ENCODE measurements at places on chromosomes 3 and 15.

- no peaks in the 10 kb centered on the region for H3K27me3 ChIP-seq
- H3K4me3 ChIP-seq = no peak overlapping the region
- H3K4me1 ChIP-seq = no peaks in the 10 kb centered on the region
- DNase-seq = no peak
- no peaks in the 10 kb centered on the region for H3K36me3 ChIP-seq
These were observed 339.1 kb downstream of the TIGIT start for GRCh38 chr3:114632757-114633424.

DNA sequence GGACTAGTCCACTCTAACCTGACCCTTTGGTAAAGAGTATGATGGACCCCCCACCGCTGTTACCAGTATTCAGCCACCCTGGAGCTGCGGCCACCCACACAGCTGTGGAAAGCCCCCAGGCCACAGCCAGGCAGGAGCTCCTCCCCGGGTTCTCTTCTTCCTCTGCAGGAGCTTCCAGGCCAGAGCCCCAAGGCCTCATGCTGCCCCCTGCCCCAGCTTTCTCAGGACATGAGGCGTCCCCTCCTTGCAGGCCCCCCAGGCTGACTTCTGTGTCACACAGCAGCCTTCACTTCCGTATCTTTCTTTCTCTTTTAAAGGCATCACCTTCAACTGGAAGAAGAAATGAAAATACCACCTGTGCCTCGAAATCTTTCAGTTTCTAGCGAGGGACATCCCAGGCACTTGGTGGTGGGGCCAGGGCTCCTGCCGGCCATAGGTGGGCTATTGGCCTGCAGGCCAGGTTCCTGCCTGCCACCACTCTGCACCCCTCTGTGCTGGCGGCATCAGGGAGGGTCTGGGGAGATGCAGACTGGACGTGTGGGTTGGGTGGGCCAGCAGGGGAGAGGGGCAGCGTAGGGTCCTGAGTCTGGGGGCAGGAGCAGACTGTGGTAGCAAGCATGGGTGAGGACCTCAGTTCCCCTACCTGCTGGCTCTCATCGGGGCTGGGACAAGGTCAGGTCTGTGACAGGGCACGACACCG, 19.9 kb downstream of the KLF13 start:
- no peak for DNase-seq
- H3K27ac ChIP-seq = no peak overlapping the region
- peaks cover 74% of the 10 kb centered on the region for H3K4me1 ChIP-seq
- no peaks in the 10 kb centered on the region for H3K27me3 ChIP-seq
- no peak overlapping the region for H3K4me3 ChIP-seq
- peaks cover 49% of the 10 kb centered on the region for H3K36me3 ChIP-seq

DNA sequence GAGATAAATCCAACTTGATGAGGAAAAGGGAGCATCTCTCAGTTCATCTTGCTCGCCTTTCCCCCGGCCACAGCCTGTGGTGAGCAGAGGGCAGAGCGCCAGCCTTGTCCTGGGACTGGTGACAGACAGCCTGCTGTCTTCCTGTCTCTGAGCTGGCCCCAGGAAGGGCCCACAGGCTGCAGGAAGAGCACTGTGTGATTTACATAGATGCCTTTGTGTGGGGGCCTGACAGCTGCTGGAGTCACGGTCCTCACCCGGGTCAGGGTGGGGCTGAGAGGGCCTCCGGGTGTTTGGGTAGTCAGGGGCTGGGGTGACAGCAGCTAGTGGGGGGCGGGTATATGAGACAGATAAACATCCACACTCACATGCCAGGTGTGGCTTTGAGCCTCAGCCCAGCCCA, 29.3 kb downstream of the PLA2G4D start:
- no peak for DNase-seq
- no peaks in the 10 kb centered on the region for H3K27me3 ChIP-seq
- H3K4me3 ChIP-seq = no peak overlapping the region

- H3K36me3 ChIP-seq = no peaks in the 10 kb centered on the region
- no peaks in the 10 kb centered on the region for H3K27me3 ChIP-seq
- H3K27ac ChIP-seq = no peak overlapping the region
- no peaks in the 10 kb centered on the region for H3K4me1 ChIP-seq
- no peak overlapping the region for H3K4me3 ChIP-seq
These were observed 64.5 kb upstream of the MLF1 start for GRCh38 chr3:158506456-158506855.

DNA sequence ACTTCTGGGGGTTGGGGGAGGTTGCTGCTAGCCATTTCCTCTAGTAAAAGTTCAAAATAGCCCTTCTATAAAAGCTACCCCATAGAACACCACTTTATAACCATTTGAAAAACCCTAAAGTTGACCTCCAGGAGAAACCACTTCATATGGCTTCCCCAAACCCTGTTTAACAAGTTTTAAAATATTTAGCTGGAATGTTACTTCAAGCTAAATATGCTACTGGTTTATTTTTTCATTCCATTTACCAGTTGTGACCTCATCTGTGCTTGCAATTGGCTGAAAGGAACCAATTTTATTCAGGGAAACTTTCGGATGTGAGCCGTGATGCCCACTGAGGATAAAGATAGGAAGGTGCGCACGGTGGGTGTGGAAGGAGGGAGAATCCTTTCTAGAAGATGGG, 221.3 kb downstream of the SUCLG2 start:
- no peak overlapping the region for H3K27ac ChIP-seq
- H3K4me3 ChIP-seq = no peak overlapping the region
- no peaks in the 10 kb centered on the region for H3K27me3 ChIP-seq
- DNase-seq = no peak
- H3K36me3 ChIP-seq = no peaks in the 10 kb centered on the region

GRCh38 chr15:49282366-49282765, 112.3 kb downstream of the GALK2 start:
- H3K27ac ChIP-seq = no peak overlapping the region
- H3K27me3 ChIP-seq = no peaks in the 10 kb centered on the region
- no peaks in the 10 kb centered on the region for H3K36me3 ChIP-seq
- no peaks in the 10 kb centered on the region for H3K4me1 ChIP-seq

GRCh38 chr15:36571301-36571700, 8.1 kb upstream of the CDIN1 start:
- H3K27ac ChIP-seq = no peak overlapping the region
- no peaks in the 10 kb centered on the region for H3K4me1 ChIP-seq
- H3K36me3 ChIP-seq = no peaks in the 10 kb centered on the region
- no peak overlapping the region for H3K4me3 ChIP-seq
- DNase-seq = no peak

DNA sequence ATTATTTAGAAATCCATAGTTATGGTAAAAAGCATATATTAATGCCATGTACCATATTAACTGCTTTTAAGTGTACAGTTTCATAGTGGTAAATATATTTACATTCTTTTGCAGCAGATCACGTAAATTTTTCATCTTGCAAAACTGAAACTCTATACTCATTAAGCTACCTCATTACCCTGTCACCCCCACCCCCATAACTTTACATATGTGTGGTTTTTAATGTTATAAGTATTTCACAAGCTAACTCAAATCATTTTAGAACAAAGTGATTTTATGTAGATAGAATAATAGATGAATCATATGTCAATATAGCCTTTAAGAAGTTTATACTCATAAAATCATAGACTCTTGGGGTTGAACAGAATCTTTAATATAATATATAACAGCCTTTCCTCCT, 7.1 kb upstream of the TP63 start:
- H3K36me3 ChIP-seq = no peaks in the 10 kb centered on the region
- no peaks in the 10 kb centered on the region for H3K4me1 ChIP-seq
- H3K4me3 ChIP-seq = no peak overlapping the region
- DNase-seq = no peak

DNA sequence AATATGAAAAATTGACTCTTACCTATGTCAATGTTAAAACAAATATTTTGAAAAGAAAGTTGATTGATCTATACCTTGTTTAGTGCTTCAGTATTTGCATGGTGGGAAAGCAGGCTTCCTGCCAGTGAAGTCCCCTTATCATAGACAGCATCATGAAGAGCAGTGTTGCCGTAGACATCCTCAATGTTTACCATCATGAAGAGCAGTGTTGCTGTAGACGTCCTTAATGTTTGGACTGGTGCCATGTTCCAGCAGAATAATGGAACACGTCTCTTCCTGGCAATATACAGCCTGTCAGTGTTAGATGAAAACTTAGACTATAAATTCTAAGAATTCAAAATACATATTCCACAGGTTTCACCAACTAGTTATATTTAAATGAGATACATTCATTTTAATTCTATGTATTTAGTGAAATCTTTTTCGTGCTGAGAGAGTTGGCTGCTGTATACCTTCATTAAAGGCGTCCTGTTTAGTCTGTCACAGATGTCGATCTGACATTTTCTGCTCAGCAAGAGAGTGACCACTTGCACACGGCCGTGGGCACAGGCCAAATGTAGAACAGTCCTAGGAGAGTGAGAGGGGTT, 116.8 kb downstream of the LMLN start:
- peaks cover 54% of the 10 kb centered on the region for H3K27me3 ChIP-seq
- no peaks in the 10 kb centered on the region for H3K36me3 ChIP-seq
- no peak for DNase-seq
- H3K27ac ChIP-seq = no peak overlapping the region
- H3K4me1 ChIP-seq = peaks cover 19% of the 10 kb centered on the region

- peaks cover 15% of the 10 kb centered on the region for H3K4me1 ChIP-seq
- no peak overlapping the region for H3K4me3 ChIP-seq
- no peak overlapping the region for H3K27ac ChIP-seq
These were observed 2.7 kb upstream of the C2CD4A start for GRCh38 chr15:62063825-62064635.

DNA sequence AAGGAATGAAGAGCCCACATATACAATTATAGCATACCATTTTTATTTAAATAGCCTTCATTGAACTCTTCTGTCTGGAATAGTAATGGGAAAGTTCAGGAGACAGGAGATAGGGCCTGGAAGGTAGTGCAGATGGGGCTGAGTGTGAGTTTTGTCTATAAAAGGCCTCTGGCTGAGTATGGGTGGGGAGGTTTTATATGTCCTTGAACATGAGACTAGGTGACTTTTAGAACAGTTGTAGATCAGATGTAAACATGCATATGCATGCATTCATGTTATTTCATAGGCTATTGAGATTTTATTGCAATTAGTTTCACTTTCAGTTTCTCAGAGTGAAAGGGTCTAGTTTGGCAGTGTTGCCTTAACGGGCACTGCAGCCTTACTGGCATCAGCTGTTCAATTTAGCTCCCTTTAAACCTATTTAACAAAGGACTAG, 27.1 kb downstream of the CGGBP1 start:
- DNase-seq = peak; percentile 15
- H3K27ac ChIP-seq = peak overlapping the region; percentile 48
- no peaks in the 10 kb centered on the region for H3K4me1 ChIP-seq
- H3K36me3 ChIP-seq = no peaks in the 10 kb centered on the region

GRCh38 chr3:113546414-113546893, 14.1 kb downstream of the SIDT1 start:
- H3K4me3 ChIP-seq = no peak overlapping the region
- no peak for DNase-seq
- H3K27me3 ChIP-seq = no peaks in the 10 kb centered on the region
- no peaks in the 10 kb centered on the region for H3K4me1 ChIP-seq

- no peaks in the 10 kb centered on the region for H3K36me3 ChIP-seq
- no peaks in the 10 kb centered on the region for H3K4me1 ChIP-seq
- H3K27me3 ChIP-seq = no peaks in the 10 kb centered on the region
- DNase-seq = no peak
- no peak overlapping the region for H3K4me3 ChIP-seq
- no peak overlapping the region for H3K27ac ChIP-seq
These were observed 10.9 kb downstream of the CERS3 start for GRCh38 chr15:100517846-100518245.

- no peaks in the 10 kb centered on the region for H3K4me1 ChIP-seq
- no peaks in the 10 kb centered on the region for H3K36me3 ChIP-seq
- H3K27ac ChIP-seq = no peak overlapping the region
- no peaks in the 10 kb centered on the region for H3K27me3 ChIP-seq
These were observed 35.5 kb downstream of the EOMES start for GRCh38 chr3:27686642-27687041.

DNA sequence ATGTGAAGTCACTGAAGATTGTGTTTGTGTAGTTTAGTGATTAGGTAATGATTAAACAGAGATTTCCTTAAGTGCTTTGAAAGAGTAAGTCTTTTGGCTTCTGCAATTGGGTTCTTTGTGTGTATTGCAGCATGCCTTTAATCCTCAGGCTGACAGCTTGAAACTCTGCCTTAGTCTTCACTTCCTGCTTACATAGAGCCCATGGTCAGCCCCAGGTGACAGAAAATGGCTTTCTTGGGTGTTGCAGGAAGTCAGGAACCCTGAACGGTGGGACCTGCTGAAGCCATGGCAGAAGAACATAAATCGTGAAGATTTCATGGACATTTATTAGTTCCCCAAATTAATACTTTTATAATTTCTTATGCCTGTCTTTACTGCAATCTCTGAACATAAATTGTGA, 61.3 kb downstream of the KBTBD8 start:
- H3K36me3 ChIP-seq = no peaks in the 10 kb centered on the region
- H3K4me1 ChIP-seq = no peaks in the 10 kb centered on the region
- no peaks in the 10 kb centered on the region for H3K27me3 ChIP-seq
- no peak for DNase-seq

- DNase-seq = no peak
- H3K27ac ChIP-seq = no peak overlapping the region
- H3K27me3 ChIP-seq = no peaks in the 10 kb centered on the region
These were observed 612 bp upstream of the LDHAL6B start for GRCh38 chr15:59205839-59206622.

DNA sequence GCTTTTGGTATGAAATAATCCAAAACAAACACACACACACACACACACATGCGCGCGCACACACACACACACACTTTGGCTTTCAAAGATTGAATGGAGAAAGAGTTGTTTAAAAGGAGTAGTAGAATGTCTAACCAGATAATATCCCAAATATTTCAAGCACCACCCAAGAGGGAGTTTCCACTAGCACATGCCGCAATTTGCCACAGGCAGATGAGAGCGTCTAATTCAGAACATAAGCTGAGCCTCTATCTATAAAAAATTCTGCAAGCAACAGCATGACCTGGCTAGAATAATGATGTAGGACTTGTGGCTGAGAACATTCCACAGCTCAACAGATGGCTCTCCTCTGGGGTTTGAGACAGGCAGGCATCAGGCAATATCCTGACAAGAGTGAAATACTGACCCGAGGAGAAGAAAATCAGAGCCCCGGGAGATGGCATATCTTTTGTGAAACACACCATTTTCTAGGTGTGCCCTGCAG, 302.5 kb upstream of the GADL1 start:
- no peak for DNase-seq
- no peaks in the 10 kb centered on the region for H3K27me3 ChIP-seq
- H3K4me1 ChIP-seq = peaks cover 3% of the 10 kb centered on the region
- H3K27ac ChIP-seq = no peak overlapping the region
- H3K4me3 ChIP-seq = no peak overlapping the region

- H3K4me1 ChIP-seq = peaks cover 21% of the 10 kb centered on the region
- H3K27ac ChIP-seq = no peak overlapping the region
- H3K4me3 ChIP-seq = no peak overlapping the region
- DNase-seq = no peak
- no peaks in the 10 kb centered on the region for H3K36me3 ChIP-seq
These were observed 29.6 kb upstream of the TBC1D21 start for GRCh38 chr15:73843787-73844186.
